H1 (cell line): ENCODE measurements at places on chromosomes 2 and 18. TPM values are rescaled to one million over a fixed set of nuclear protein-coding genes. Genes with fewer than 3 reads are reported as not detected.

The MAPK4 gene
- total RNA-seq, result 2.1 and 3.2 TPM in 2 replicates

The TTC21B gene
- total RNA-seq, result 20.8 and 23.9 TPM in 2 replicates

The GLI2 gene
- 46.9 and 49.8 TPM in 2 replicates for total RNA-seq

The TMEM247 gene
- not detected in 2 replicates for total RNA-seq

DNA sequence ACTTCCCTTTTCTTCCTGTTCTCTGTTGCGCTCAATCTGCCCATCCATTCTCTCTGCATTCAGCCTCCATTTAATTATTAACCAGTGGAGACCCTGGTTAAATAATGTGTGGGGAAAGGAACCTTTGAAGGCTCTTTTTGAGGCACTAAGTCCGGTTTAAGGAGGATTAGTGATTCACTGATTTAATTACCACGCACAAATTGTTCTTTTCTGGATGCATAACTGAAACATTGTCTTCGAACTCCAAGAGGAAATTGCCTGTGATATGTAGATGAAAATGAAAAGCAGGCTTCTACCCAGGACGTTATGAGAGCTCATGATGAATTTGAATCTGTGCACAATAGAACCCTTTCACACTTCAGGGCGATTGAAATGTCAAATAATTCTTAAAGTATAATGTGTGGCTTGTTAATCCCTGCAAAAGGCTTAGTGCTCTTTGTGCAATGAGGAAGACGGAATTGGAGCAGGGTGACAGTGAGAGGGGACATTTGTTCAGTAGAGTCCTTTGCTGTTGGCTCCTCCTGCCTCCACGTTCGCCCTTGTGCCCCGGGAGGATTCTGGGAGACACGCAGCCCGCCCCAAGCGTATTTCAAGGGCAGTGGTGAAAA, 51.1 kb upstream of the ZNF236 start:
- H3K4me3 ChIP-seq, result no peak overlapping the region
- H3K27me3 ChIP-seq, result no peaks in the 10 kb centered on the region
- DNase-seq, result no peak
- no peak overlapping the region for H3K27ac ChIP-seq

GRCh38 chr2:225667445-225667844, 267.9 kb downstream of the NYAP2 start:
- no peaks in the 10 kb centered on the region for H3K36me3 ChIP-seq
- no peaks in the 10 kb centered on the region for H3K4me1 ChIP-seq
- H3K4me3 ChIP-seq, result no peak overlapping the region
- H3K27me3 ChIP-seq, result no peaks in the 10 kb centered on the region
- H3K27ac ChIP-seq, result no peak overlapping the region
- DNase-seq, result no peak

DNA sequence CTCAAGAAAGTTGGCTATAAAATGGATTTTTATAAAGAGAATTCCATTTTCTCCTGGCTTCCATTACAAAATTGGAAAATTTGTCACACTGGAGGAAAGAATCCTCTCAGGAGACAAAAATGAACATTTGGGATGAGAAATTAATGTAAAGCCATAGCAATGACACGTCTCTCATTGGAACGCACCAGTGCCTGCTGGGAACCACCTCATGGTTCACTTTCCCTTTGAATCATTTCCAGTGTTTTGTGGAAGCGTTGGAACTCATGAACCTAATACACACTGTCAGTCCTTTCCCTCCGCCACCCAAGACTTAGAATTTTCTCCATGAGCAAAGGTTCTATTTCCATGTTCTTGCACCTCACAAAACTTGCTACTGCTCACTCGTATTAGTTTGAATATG, 21.0 kb upstream of the NRP2 start:
- no peaks in the 10 kb centered on the region; the same call in 1 of the 2 replicates for H3K36me3 ChIP-seq
- no peak overlapping the region for H3K27ac ChIP-seq
- H3K4me1 ChIP-seq, result no peaks in the 10 kb centered on the region
- DNase-seq, result peak; percentile 3
- no peaks in the 10 kb centered on the region for H3K27me3 ChIP-seq
- no peak overlapping the region for H3K4me3 ChIP-seq

DNA sequence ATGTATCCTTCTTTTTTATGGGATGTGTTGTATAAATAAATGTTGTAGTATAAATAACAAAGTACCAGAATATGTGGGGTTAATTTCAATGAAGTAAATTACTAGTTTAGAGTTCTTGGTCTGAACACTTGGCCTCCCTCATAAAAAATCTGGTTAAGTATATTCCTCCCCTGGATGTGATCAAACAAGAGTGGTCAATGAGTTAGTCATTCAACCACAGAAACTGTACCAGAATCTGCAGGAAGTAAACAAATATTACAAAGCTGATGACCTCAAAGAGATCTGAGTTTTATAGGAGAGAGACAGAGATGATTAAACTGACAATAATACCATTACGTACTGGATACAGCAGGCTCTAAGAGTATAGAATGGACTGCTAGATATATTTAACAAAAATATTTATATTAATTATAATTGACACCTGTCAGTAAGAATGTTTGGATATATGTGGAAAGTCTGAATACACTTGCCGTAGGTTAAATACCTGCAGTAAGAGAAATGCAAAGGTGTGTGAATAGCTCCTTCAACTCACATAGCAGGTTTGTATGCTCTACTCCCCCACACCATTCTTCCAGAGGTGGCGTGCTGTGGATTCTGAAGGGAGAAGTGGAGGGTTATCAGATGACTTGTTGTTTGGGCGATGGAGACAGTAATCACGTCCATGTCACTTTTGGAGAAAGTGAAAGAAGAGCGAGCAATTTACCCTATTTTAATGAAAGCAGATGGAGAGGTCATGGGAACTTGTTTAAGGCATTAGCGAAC, 108.3 kb upstream of the LRATD1 start:
- no peaks in the 10 kb centered on the region for H3K4me1 ChIP-seq
- DNase-seq, result no peak
- no peak overlapping the region for H3K4me3 ChIP-seq
- H3K27me3 ChIP-seq, result no peaks in the 10 kb centered on the region

- no peaks in the 10 kb centered on the region for H3K4me1 ChIP-seq
- H3K27ac ChIP-seq, result no peak overlapping the region
- no peak for DNase-seq
- H3K27me3 ChIP-seq, result no peaks in the 10 kb centered on the region
- H3K36me3 ChIP-seq, result no peaks in the 10 kb centered on the region
Observed at GRCh38 chr2:32835148-32835547, 111.6 kb upstream of the LTBP1 start.

GRCh38 chr18:58511897-58512581, 116.9 kb downstream of the ALPK2 start:
- peak; percentile 75 for DNase-seq
- H3K4me3 ChIP-seq, result peak overlapping the region; percentile 38; the same call in 1 of the 2 replicates

- H3K4me3 ChIP-seq, result no peak overlapping the region
- no peak for DNase-seq
- H3K27me3 ChIP-seq, result no peaks in the 10 kb centered on the region
- no peak overlapping the region for H3K27ac ChIP-seq
- H3K36me3 ChIP-seq, result no peaks in the 10 kb centered on the region
- H3K4me1 ChIP-seq, result no peaks in the 10 kb centered on the region
Observed at GRCh38 chr2:196442211-196442610, 197.3 kb upstream of the CCDC150 start.

GRCh38 chr18:68478246-68478645, 236.7 kb downstream of the TMX3 start:
- no peak overlapping the region for H3K27ac ChIP-seq
- DNase-seq, result no peak
- no peaks in the 10 kb centered on the region for H3K36me3 ChIP-seq
- H3K27me3 ChIP-seq, result no peaks in the 10 kb centered on the region
- H3K4me3 ChIP-seq, result no peak overlapping the region
- no peaks in the 10 kb centered on the region for H3K4me1 ChIP-seq

DNA sequence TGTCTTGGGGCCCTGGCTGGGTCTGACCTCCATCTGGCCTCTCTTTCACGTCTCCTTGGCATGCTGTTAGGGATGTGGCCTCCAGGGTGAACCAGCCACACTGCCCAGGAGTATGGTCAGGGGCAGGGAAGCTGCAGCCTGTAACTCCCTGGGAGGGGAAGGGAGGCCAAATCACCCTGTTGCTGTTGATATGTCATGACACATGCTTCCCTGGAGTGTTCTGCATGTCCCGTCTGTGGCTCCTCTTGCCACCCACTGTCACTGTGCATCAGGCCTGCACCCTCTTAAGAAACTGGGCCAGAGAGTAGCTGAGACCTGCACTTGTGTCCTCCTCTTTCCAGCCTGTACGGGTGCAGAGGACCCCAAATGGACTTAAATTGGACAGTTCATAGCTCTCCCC, 221.3 kb downstream of the FHOD3 start:
- H3K27me3 ChIP-seq, result no peaks in the 10 kb centered on the region
- H3K36me3 ChIP-seq, result no peaks in the 10 kb centered on the region
- no peaks in the 10 kb centered on the region; the same call in 1 of the 2 replicates for H3K4me1 ChIP-seq

GRCh38 chr2:113888641-113889470, 1.0 kb upstream of the ACTR3 start:
- H3K4me3 ChIP-seq, result peak overlapping the region; percentile 78
- H3K27me3 ChIP-seq, result no peaks in the 10 kb centered on the region
- H3K36me3 ChIP-seq, result no peaks in the 10 kb centered on the region
- peak overlapping the region; percentile 93 for H3K27ac ChIP-seq
- 0 out of 2 replicates have a peak, but pooled peaks cover 2% of the 10 kb centered on the region for H3K4me1 ChIP-seq

DNA sequence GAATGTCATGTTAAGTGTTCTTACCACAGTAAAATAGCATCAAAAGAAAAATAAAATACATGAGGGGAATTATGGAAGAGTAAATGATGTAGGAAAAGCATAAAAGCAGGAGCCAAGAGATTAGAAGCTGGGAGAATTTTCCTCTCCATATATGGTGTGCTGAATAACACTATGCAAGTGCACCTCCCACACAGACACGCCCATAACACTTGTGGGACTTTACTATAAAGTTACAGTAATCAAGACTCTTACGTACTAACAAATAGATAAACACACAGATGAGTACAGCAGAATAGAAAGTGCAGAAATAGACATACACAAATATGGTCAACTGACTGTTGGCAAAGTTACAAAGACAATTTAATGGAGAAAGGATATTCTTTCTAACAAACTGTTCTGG, 16.0 kb upstream of the SPHKAP start:
- H3K36me3 ChIP-seq, result no peaks in the 10 kb centered on the region
- no peaks in the 10 kb centered on the region for H3K27me3 ChIP-seq
- no peak for DNase-seq
- no peaks in the 10 kb centered on the region for H3K4me1 ChIP-seq
- H3K27ac ChIP-seq, result no peak overlapping the region

GRCh38 chr2:150282771-150283371, 204.6 kb downstream of the RND3 start:
- no peaks in the 10 kb centered on the region for H3K36me3 ChIP-seq
- H3K27me3 ChIP-seq, result no peaks in the 10 kb centered on the region
- no peak overlapping the region for H3K4me3 ChIP-seq
- H3K4me1 ChIP-seq, result no peaks in the 10 kb centered on the region
